ENCODE measurements at places on chromosomes 3 and 15.
A peak's percentile ranks its signal among the peaks of the same experiment; 100 is the strongest.

DNA sequence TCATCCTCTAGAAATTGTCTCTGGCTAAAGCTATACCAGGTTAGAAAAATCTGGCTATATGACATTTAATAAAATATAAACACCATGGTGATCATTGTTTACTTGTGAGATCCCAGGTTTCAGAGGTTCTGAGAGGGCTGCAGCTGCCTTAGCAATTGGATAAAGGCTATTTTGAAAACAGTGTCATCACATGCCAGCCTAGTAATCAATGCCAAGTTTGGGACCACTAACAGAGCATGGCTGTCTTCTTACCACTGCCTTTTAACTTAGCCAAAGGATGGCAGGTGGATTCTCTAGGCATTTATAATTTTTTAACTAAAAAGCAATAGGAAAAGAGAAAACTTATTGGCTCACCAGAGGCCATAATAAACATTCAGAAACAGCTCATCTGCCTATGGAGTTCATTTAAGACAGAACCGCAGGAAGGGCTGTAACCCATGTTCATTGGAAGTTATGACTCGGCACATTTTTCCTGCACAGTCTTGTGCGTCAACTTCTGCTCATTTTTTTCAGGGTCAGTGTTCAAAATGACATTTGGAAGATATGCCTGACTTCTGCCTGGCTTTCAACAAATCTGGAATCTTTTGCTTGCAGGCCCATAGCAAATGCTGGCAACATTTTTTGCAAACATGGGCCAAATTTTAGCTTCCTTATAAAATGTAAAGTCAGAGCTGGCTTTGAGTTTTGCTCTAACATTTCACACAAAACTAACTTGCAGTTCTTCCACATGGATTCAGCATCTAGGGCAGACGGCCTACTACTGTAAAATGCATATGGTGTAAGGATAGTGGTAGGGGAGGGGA is 476.0 kb upstream of the TBL1XR1 start:
- no peak for DNase-seq

DNA sequence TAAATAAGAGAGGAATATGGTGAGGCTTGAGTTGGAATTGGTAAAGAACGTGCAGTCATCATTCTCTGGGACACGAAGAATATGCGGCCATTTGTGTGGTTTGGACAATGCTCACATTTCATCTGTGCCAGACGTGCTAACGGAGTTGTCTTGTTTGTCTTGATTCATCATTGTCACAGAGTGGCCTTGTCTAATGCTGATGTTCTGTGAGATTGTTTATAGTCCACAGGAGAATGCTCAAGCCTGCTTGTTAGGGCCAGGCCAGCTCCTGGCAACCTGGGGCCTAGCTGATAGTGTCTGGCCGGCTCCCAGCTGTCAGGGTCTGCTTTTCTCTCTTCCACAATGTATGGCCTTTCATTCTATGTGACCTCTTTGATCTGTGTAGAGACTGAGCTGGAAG is 384.7 kb downstream of the EDEM1 start:
- no peak for DNase-seq

DNA sequence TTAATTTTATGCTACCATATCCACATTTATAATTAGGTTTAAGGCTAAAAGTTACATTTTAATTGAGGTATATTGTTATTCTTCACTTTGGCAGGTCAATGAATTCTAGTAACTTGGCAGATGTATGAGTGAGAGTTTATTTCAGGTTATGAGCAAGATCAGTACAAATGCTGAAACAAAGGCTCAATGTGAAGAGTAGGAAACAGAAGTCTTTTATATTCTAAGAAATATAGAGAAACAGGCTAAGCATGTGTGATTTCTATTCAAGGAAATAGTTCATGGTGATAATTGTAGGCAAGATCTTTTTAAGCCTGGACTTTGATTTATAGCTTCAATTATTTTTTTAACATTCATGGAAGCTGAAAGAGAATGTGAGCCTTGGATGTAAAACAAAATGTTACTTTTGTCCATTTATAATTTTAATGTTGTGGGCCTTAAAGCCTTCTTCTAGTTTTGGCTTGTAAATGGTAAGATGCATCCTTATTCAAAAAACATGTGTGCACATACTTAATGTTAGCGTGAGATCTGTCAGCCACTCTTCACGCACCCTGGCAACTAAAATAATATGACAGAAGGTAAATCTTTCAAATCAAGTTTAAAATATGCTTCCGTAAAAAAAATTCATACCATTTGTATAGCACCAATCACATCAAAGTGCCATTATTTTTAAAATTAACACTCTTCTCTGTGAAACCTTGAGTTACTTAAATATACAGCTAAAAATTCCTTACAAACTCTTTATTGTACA is 22.8 kb upstream of the OSTN start:
- DNase-seq = no peak

GRCh38 chr15:61141497-61142125 is 87.5 kb downstream of the RORA start:
- DNase-seq = no peak

- DNase-seq = no peak
These were observed 41.4 kb downstream of the CRTC3 start for GRCh38 chr15:90571063-90571541.

DNA sequence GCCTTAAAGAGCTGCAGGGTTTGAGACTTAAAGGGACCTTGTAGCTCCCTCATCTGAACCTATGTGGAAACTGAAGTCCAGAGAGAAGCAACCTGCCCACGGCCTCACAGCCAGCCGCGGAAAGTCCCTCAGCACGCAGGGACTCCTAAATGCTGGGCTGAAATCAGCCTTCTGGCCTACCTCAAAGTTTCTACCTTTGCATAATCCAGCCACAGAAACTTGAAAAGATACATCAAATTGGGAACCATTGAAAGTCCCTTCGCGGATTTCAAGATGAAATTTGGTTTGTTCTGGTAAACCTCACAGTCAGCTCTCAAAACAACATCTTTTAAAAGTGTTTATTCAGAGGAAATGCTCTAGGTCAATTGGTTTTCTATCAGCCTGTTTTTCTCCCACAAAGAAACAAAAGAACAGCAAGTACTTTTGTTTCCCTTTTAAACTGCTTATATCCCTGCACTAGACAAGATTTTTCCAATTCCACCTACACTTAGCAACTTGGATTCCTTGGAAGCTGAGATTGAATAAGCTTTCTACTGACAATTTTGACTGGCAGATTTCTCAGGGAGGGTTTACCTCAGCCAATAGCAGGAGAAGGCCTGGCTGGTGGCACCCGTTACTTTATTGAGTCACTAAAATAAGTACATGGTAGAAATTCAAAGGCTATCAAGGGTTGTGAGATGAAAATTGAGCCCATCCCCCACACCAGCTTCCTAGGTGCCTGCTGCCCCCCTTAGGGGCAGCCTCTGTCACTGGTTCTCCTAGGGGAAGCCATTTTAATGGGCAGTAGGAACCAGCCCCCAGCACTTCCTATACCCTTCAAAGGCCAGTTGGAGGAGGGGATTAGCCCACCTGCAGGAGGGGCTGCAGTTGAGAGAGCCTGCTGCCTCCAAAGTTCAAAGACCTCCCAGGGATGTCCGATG is 171.2 kb downstream of the ADAMTS17 start:
- peak; percentile 11 for DNase-seq

DNA sequence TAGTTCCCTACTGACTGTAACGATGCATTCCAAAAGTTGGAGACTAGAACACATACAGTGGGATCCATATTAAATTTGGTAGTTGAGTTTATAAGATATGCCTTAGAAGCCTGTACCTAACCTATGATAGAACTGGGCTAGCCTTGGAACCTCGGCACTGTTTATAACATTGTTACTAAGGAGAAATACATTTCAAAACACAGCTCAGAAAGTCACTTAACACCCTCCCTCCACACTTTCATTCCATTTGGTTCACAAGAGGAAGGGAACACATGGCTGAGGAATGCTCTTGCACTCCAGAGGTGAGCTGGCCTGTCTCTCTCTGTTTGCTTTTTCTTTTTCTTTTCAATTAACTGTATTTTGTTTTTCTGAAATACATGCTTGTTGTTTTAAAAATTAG is 48.7 kb upstream of the TSC22D2 start:
- DNase-seq = no peak

DNA sequence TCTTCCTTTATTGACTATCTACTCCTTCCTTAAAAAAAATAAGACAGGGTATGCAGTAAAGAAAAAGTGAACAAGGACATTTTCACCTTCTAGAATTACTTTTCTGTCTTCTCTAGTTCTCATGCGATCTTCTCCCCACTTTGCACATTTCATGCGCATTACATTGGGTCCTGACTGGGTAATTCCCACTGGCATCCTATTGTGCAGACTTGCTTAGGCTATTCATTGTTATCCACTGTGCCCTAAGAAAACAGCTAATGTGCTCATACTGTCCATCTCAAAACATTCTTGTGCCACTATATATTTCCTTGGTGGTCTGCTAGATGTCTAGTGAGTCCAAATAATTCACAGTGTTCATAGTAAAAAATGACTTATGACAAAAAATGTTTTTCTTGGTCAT is 447.4 kb upstream of the ROBO1 start:
- no peak for DNase-seq

- DNase-seq = no peak
These were observed 38.5 kb upstream of the POLR2M start for GRCh38 chr15:57668016-57668415.

DNA sequence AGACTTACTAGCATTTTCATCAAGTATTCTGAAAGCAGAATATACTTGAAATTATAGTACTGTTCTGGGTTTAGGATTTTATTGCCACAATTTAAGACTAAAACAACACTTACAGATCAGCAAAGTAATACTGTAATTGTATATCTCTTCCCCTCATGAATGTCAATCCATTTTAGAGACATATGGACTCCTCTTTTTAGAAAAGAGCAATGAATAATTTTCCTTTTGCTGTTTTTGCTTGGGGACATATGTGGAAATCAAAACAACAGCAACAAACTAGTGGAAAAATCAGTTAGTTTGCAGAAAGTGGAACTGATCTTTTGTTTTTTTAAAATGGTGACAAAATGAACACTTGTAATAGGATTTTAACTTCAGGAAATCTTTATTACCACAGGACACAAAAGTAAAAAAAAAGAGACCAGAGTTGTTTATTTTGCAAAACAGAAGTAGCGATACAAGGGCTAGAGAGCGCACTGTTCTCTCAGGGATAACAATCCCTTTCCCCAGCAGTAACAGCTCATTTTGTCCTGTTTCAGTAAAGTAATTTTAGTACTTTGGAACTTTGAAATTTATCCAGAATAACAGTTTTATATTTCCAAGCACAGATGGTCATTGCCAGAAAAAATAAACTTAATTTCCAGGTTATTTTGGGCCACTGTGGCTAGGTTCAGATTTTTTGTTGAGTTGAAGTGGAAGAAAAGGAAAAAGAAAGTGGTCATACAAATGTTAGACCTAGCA is 17.1 kb downstream of the LEKR1 start:
- DNase-seq = no peak

GRCh38 chr3:141368062-141368924 is at the start of gene ZBTB38:
TSS of gene ZBTB38 (plus strand) at chr3:141368504. CDS start at chr3:141442389, 73,885 bp downstream.
- peak; percentile 73 for DNase-seq

- no peak for DNase-seq
These were observed 455.7 kb downstream of the ZIC1 start for GRCh38 chr3:147864754-147865354.

GRCh38 chr3:72951259-72951722 is 45.3 kb upstream of the PPP4R2 start:
- DNase-seq = no peak

GRCh38 chr3:9683426-9683825 is 20.2 kb upstream of the CPNE9 start:
- DNase-seq = no peak

All from left lobe of liver (tissue), 2 donors.